ENCODE measurements at places on chromosomes 11 and 22. TPM values are rescaled to one million over a fixed set of nuclear protein-coding genes. Genes with fewer than 3 reads are reported as not detected.

- DNase-seq = no peak
Measured at GRCh38 chr11:98062714-98063113, 958.0 kb upstream of the CNTN5 start.

- no peak for DNase-seq
Measured at GRCh38 chr11:27373856-27374602, 11.0 kb upstream of the CCDC34 start.

The SCO2 gene
- total RNA-seq = not detected

The SPI1 gene
- total RNA-seq = 14.6 TPM

- DNase-seq = no peak
Measured at GRCh38 chr11:36135076-36135475, 154.1 kb downstream of the COMMD9 start.

GRCh38 chr11:47977623-47978022, 2.7 kb upstream of the PTPRJ start:
- no peak for DNase-seq

GRCh38 chr11:70493891-70494290, 95.6 kb downstream of the CTTN start:
- DNase-seq = peak; percentile 17

DNA sequence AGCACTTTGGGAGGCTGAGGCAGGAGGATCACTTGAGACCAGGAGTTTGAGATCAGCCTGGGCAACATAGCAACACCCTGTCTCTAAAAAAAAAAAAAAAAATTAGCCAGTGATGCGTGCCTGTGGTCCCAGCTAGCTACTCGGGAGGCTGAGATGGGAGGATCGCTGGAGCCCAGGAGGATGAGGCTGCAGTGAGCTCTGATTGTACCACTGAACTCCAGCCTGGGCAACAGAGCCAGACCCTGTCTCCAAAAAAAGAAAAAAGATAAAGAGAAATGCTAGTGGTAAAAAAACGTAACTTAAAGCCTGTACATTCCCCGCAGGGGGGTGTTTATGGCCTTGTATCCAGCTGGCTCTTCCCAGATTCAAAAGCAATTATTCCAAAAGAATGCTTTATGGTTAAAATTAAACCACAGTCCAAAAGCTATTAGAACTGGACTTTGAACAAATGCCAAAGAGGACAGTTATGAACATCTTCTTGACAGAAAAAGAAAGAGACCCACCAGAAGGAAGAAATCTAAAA, 16.4 kb upstream of the SNX32 start:
- no peak for DNase-seq

- DNase-seq = no peak
Measured at GRCh38 chr11:120098503-120099020, 39.4 kb downstream of the TRIM29 start.

GRCh38 chr11:11787305-11788062, 54.3 kb upstream of the USP47 start:
- DNase-seq = no peak

DNA sequence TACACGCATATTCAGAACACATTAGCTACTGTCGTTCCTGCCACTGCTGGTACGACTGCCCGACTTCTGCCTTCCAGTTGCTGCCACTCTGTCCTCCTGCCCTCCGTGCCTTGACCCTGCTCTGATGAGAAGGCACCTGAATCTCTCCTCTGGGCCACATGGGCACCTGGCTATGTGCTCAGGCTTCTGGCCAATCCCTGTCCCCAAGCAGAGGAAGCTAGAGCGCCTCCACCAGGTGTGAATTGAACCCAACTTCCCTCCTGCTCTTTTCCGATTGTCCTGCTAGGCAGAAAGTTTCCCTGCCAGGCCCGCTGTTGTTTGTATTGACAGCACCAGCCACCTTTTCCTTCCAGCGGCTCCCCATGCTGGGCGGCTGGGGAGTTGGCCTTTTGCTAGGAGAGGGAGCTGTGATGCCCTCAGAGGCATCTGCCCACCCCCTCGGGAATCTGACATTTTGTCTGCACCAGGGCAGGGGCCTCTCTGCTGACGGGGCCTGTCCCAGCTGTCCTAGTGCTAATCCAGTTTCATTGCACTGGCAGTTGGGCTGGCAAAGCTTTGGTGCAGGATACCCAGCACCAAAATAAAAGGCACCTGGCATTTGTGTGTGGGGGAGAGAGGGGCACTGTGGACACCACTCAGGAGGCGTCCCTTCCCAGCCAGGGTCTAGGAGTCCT, 118.0 kb downstream of the GRIK4 start:
- no peak for DNase-seq

DNA sequence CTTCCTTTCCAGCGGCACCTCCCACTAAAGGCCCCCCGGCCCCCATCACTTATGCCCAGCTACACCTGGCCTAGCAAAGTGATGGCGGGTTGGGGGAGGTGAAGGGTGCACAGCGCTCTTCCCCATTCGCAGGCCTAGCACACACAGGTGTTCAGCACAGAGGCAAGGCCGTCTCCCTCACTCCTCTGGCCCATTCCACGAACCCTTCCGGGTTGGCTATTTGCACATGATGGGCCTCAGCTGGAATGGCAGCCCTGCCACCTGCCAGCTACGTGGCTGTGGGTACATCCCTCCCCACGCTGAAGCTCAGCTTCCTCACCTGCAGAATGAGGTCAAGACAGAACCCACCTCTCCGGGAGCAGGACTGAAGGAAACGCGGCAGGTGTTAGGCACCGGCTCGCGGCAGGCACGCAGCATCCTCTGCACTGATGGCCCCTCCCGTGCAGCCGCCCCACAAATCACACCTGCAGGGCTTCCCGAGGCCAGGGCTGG, 4.8 kb downstream of the KIAA0930 start:
- DNase-seq = no peak

GRCh38 chr11:69919659-69920344, 100.6 kb upstream of the FGF3 start:
- no peak for DNase-seq

DNA sequence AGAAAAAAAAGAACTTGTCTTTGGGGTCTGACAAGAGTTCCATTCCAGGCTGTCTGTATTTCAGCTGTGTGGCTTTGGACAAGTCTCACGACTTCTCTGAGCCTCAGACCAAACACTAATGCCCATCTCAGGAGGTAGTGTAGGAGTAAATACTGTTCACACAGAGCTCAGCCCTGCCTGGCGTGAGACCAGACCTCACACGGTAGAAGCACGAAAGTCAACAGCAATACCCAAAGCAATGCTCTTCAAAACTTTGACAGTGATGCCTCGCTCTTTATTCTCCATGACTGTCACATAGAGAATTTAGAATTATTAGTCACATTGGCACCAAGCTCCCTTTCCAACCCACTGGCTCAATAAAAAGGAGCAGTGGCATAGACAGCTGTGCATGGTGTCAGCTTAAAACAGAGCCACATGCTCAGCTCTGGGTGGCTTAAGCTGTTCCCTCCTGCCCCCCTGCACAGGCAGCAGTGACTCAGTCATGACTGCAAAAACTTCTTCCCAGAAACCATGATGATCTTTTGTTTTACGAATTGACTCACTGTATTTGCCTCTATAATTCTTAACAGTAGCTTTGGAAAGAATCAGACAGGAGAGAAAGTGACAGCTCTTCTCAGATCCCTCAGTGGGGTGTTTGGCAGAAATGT, 74.0 kb upstream of the PHF21B start:
- no peak for DNase-seq

GRCh38 chr22:17924735-17925364, 99.5 kb downstream of the MICAL3 start:
- DNase-seq = no peak

- no peak for DNase-seq
Measured at GRCh38 chr22:50583294-50583861, 729 bp upstream of the CHKB start.

- DNase-seq = peak; percentile 76
Measured at GRCh38 chr11:70628855-70629844, 230.8 kb downstream of the CTTN start.

- no peak for DNase-seq
Measured at GRCh38 chr11:3052109-3052479, 5.1 kb downstream of the CARS1 start.

The OPCML gene
- total RNA-seq = 0.05 TPM

GRCh38 chr11:124415356-124415923, 9.2 kb downstream of the OR8B4 start:
- no peak for DNase-seq

- DNase-seq = no peak
Measured at GRCh38 chr11:57649826-57650738, at the start of gene YPEL4. Gene YPEL4 (minus strand): TSS chr11:57649912. CDS start chr11:57647107, 2,805 bp downstream.

DNA sequence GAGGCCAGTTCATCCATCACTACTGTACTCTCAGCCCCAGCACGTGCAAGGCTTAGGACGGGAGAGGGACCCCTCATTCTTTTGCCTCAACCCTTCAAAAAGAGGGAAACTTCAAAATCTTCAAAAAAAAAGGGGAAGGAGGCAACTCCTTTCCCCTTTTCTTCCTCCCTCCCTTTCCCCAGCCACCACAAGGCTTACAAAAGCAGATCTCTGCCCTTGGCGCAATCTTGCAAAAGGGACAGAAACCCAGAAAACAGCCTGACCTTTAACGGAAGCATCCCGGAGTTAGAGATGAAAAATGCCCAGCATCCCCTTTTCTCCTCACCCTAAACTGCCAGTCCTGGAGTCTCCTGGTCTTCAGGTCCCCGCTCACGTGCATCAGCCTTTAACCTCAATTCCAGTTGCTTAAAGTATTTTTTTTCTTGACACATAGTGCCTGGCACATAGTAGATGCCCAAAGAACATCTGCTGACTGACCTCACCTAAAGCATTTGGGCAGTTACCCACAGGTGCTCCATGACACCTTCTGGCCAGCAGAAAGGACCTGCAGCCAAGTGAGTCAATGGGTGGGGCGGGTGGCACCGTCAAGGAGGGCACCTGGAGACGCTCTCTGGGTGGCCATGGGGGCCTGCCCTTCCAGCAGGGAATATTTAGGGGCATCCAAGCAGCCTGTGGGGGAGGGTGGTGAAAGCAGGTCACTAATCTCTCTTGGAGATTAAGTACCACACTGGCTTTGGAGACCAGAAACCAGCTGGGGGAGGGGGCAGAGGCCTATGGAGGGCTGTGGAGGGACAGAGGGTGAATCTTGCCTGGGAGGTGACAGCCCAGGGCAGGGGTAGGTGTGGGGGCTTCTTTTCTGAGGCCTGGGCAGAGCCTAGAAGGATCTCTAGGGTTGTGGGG, 16.3 kb downstream of the NECTIN1 start:
- DNase-seq = peak; percentile 41

The MYBPC3 gene
- total RNA-seq = 2,397 TPM

The LRRC4C gene
- total RNA-seq = 1.0 TPM

- DNase-seq = no peak
Measured at GRCh38 chr22:40178417-40179409, 988 bp downstream of the TNRC6B start.

DNA sequence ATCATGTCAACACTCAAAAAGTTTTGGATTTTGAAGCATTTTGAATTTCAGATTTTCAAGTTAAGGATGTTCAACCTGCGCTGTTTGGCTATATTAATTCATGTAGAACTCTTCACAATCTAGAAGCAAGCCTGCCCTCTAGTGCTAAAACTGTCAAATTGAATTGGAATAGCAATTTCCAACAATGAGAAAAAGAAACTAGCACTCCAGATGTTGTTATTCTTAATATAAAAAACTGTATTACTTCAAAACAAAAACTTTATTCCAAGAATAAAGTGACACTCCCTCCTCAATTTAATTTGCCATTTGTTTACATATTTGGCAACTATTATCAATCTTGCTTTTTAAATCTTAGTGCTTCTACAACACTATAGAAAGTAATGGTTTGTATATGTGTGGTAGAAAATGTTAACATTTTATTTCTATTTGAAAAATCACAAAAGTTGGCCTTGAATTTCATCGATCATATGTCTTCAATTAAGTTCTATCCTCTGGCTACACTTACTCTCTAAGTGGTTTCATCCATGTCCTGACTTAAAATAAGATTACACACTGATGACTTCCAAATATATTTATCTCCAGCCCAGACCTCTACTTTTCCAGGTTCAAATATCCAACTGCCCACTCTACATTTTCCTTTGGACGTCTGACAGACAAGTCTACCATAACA, 36.6 kb downstream of the DCUN1D5 start:
- no peak for DNase-seq

- no peak for DNase-seq
Measured at GRCh38 chr11:120031612-120032600, 106.0 kb downstream of the TRIM29 start.

The RGL4 gene
- not detected for total RNA-seq

- no peak for DNase-seq
Measured at GRCh38 chr11:70353329-70353728, 45.0 kb upstream of the CTTN start.

DNA sequence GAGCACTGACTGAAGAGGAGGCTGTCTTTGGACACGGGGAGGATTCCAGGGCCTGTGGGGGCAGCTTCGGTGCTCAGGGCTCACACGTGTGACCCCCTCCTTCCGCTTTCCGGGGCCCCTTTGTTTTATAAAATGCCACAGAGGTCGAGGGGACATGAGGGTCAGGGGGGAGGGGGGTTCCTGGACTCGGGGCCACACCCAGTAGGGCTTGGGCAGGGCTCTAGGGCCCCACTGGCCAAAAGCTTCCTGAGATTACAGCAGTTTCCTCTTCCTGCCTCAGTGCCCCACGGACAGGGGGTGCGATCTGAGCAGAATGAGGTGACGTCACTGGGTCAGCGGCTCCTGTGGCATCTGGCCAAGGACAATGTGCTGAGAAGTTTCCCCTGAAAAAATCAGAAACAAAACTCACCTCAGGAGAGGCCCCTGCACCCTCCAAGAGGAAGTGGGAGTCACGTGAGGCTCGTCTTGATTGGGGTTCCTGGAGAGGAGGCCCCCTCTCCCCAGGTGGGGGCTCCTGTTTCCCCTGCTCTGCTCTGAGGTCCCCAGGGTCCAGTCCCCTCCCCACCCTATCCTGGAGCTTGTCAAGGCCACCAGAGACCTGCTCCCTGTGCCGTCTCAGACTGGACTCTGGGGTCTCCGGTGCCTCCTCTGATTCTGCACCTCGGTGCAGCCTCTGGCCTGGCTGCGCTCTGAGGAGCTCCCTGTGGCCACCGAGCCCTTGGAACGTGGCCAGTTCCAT, 6.4 kb upstream of the IFITM3 start:
- DNase-seq = peak; percentile 93

DNA sequence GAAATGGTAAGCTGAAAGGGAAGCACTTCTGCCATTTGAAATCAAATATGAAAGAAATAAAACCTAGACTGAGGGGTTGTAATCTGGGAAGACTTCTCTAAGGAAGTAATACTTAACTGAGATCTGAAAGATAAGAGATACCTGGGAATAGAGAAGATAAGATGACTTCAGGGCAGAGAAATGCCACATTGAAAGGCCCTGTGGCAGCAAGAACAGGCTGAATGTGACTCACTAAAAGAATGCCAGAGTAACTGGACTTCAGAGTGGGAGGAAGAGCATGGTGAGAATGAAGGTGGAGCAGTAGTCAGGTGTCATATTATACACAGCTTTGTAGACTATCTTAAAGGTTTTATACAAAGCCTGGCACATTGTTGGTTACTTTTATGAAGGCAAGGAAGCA, 17.6 kb downstream of the CALCA start:
- DNase-seq = no peak

DNA sequence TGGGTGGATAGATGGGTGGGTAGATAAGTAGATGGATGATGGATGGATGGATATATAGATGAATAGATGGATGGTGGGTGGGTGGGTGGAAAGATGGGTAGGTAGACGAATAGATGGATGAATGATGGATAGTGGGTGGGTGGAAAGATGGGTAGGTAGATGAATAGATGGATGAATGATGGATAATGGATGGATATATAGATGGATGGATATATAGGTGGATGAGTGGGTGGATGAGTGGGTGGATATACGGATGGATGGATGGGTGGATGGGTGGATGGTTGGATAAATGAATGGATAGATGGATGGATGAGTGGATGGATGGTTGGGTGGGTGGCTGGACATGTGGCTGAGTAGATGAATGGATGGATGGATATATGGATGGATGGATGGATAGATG, 53.1 kb upstream of the THY1 start:
- no peak for DNase-seq

The TMEM121B gene
- 2.2 TPM for total RNA-seq

Measured in Right ventricle myocardium inferior (tissue), 1 donor.